ENCODE measurements at places on chromosomes 1 and 21. TPM values are rescaled to one million over a fixed set of nuclear protein-coding genes. Genes with fewer than 3 reads are reported as not detected.

Gene UFC1
- 61.1 TPM for total RNA-seq

Gene LIPI
- not detected for total RNA-seq

Gene RIPK4
- 28.0 TPM for total RNA-seq

Gene TMCC2
- 4.9 TPM for total RNA-seq

Gene MX2
- 13.5 TPM for total RNA-seq

Gene CD1E
- total RNA-seq: 2.5 TPM

Gene CR2
- not detected for total RNA-seq

Gene RNF207
- total RNA-seq: 19.4 TPM

Gene PLPP3
- total RNA-seq: 236 TPM

Gene LHX4
- 0.98 TPM for total RNA-seq

Gene CHRNB2
- total RNA-seq: 0.74 TPM

Gene ZNF648
- total RNA-seq: not detected

Gene MYOC
- 19.4 TPM for total RNA-seq

Gene SH2D2A
- 4.9 TPM for total RNA-seq

Gene KRTAP19-3
- not detected for total RNA-seq

Gene DDAH1
- 10.3 TPM for total RNA-seq

Gene CASP9
- 22.1 TPM for total RNA-seq
